ENCODE measurements at places on chromosomes 7 and 10. TPM values are rescaled to one million over a fixed set of nuclear protein-coding genes. Genes with fewer than 3 reads are reported as not detected.

- no peaks in the 10 kb centered on the region for H3K27me3 ChIP-seq
- DNase-seq, result no peak
- peak overlapping the region; percentile 30 for H3K27ac ChIP-seq
- no peak overlapping the region for H3K4me3 ChIP-seq
- peaks cover 55% of the 10 kb centered on the region for H3K4me1 ChIP-seq
- H3K36me3 ChIP-seq, result peaks cover 63% of the 10 kb centered on the region
Measured at GRCh38 chr7:20191391-20191869, 25.8 kb downstream of the MACC1 start.

DNA sequence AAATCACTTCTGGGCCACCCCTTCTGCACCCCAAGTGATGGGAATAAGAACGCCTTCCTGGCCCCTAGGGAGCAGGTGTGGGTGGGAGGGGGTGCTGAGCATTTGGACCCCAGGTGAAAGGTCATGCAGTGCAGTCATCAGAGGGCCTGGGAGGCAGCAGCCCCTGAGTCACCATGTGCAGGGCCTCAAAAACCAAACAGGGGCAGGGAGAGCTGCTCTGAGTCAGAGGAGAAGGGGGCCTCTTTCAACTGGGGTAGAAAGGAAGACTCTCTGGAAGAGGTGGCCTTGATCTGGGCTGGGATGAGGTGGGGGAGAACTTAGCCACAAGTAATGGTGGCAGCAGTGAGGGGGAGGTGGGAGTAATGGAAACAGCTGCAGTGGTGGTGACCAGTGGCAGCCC, 164.3 kb downstream of the BUB3 start:
- no peaks in the 10 kb centered on the region for H3K4me1 ChIP-seq
- no peak overlapping the region for H3K27ac ChIP-seq
- H3K36me3 ChIP-seq, result no peaks in the 10 kb centered on the region
- no peak for DNase-seq

DNA sequence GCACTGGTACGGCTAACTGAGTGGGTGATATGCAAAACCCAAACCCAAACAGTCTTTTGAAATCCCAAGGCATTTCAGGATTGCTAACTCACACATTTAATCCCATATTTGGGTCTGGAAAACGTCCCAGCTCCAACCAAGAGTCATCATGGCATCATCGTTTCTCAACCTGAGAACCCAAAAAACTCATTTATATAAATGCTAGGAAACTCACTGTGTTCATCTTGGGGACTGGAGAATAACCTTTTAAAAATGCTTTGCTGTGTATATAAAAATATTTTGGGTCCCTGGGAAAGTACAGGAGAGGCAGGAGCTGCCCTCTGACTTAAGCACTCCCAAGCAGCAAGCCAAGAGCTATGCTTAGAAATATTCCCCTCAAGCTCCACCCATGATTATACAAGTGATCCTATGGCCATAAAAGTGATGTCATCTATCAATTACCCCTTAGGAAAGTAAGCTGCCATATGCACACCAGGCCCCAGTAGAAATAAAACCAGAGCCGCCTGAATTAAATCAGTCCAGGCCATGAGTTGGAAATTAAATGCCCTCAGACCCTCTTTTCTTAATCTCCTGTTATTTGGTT, 352.1 kb downstream of the FRMD4A start:
- H3K27me3 ChIP-seq, result peaks cover 19% of the 10 kb centered on the region
- no peak overlapping the region for H3K27ac ChIP-seq
- no peaks in the 10 kb centered on the region for H3K36me3 ChIP-seq
- DNase-seq, result no peak
- H3K4me1 ChIP-seq, result no peaks in the 10 kb centered on the region

- H3K4me1 ChIP-seq, result no peaks in the 10 kb centered on the region
- no peaks in the 10 kb centered on the region for H3K36me3 ChIP-seq
- no peak overlapping the region for H3K4me3 ChIP-seq
- no peak overlapping the region for H3K27ac ChIP-seq
- DNase-seq, result no peak
Measured at GRCh38 chr10:1365540-1366321, 309.5 kb downstream of the WDR37 start.

AKR1C8 gene
- total RNA-seq, result not detected

NPY4R2 gene
- not detected for total RNA-seq

CYP2C18 gene
- total RNA-seq, result 13.0 TPM
